NCI-H1417 (cell line): ENCODE measurements at places on chromosomes 7 and 10.

DNA sequence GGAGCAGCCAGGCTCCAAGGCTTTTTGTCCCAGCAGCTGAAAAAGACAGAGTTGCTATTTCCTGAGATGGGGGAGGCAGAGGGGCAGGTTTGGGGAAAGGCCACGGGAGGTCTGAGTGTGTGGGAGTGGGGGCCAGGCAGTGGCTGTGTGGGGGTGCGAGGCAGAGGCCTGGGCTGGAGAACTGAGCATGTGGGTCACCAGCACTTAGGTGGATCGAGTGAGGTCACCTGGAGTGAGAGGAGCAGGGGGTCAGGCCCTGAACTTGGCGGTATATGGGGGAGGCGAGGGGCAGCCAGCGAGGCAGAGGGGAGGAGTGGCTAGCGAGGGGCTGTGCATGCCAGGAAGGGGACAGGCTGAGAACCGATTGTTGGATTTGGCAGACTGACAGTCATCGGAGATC is 28.4 kb downstream of the IQCE start:
- no peak for DNase-seq

GRCh38 chr10:4162571-4163286 is 377.7 kb upstream of the KLF6 start:
- no peak for DNase-seq

DNA sequence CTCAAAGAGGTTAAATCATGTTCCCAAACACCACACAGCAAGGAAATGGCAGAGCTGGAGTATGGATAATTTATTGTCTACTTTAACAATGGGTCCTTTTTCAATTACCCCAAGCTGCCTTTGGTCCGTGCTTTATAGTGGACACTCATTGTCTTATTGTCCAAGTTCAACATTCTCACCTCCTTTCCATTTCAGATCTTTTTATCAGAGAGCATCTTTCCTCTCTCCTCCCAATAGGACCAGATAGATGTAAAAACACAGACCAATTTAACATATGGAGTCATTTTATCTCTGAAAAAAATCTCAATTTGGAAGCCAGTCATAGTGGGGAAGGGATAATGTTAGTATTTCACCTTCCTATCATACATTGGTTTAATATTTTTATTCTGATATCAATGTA is 83.5 kb upstream of the WAC start:
- DNase-seq, result no peak

DNA sequence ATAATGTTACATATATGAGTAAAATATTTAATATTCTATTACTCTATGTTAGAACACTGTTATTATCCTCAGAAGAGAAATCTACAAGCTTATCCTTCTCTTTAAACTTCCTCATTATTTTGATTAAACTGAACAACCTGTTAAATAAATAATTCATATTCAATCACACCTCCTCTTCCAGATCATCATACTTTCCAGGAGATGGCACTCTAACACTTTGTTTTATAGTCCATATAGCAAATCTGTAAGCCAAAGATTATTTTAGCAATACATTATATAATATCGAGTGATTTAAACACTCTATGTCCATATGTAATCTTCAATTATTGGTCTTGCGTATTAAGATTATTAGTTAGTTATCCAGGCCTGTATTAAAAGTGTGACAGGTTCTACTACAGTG is 694.1 kb downstream of the ANKRD7 start:
- peak; percentile 31 for DNase-seq

GRCh38 chr7:132116369-132116768 is 459.9 kb downstream of the PLXNA4 start:
- DNase-seq, result no peak

DNA sequence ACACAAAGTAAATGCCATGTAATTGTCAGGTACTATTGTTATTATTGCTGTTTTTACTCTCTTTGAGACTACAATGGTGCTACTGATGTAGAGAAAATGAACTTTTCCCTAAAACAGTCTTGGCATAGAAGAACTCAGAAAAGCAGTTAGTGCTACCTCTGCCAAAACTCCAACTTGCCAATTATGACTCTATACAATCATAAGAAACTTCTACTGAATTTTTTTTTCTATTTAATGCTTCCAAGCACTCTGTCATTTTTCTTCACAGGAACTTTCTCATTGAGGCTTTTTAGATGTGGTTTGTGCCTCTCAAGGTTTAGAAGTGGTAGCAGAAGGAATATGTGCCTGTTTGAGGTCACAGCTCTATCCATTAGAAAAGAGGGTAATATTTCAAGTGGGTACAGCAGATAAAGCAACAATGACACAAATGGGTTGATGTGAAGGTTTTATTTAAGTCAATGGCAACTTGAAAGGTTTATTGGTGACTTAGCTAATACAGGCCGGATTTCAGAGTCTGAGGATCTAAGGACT is 64.0 kb upstream of the FERD3L start:
- no peak for DNase-seq

- no peak for DNase-seq
These were observed 2.1 kb upstream of the CFAP46 start for GRCh38 chr10:132944510-132944909.

GRCh38 chr7:84669177-84669732 is 474.7 kb upstream of the SEMA3A start:
- DNase-seq, result no peak

DNA sequence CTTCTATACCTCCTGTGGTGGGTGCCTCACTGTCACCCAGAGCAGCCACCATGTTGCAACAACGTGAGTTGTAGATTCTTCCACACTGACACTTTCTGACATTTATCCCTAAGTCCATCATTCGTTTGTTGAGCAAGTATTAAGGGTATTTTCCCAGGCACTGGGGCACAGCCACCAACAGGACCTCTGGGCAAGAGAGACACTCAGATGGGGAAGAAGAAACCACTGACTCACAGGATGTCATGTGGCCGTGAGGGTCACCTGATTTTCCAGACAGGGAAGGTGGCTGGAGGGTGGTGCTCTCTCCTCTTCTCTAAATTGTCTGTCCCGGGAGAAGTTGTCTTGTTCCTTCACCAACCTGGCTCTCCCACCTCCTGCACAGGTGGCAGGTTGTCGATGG is 51.7 kb upstream of the PPIF start:
- DNase-seq, result no peak

- DNase-seq, result peak; percentile 77
These were observed 2.1 kb downstream of the VIM start for GRCh38 chr10:17229967-17230682.

DNA sequence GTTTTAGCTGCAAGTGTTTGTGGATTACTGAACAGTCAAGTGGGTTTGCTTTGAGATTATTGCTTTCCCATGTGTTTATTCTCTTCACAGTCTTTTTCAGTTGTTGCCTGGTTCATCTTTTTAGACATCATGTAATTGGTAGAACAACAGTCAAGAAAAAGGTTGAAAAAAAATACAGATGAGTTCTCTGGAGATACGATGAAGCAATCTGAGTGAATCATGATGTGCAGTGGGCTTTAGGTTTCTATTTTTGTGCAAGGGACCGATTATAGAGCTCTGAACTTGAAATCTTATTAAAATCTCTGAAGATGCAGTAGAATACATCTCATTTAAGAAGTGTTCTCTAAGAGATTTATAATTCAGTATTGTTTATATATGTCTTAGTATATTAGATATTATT is 145.7 kb downstream of the SDK1 start:
- DNase-seq, result no peak

DNA sequence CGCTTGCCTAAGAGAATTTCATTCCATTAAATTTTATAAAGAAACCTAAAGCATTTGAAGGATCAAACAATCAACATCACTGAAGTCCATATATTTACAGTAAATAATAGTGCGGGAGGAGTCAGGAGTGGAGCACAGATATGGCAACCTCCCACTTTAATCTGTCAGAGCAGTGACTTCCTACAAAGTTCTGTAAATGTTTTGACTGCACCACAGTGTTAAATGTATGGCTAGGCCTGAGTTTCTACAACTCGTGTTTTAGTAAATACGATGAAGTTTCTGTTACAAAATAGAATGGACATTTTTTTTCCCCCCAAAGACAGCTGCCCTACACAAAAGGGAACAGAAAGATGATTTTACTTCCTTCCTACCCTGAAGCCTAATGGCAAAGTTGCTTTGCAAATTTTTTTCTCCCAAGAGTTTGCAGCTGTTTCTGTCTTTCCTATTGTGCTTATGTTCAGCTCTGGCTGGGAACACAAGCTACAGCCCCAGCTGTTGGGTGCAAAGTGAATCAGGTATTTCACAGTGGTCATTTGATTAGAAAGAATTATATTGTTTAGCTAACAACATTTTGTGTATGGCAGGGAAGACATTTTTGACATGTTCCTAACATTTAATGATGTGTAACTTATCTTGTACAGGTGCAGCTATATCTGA is 62.1 kb downstream of the MET start:
- DNase-seq, result no peak

- no peak for DNase-seq
These were observed 255.4 kb upstream of the PITRM1 start for GRCh38 chr10:3427950-3428354.

DNA sequence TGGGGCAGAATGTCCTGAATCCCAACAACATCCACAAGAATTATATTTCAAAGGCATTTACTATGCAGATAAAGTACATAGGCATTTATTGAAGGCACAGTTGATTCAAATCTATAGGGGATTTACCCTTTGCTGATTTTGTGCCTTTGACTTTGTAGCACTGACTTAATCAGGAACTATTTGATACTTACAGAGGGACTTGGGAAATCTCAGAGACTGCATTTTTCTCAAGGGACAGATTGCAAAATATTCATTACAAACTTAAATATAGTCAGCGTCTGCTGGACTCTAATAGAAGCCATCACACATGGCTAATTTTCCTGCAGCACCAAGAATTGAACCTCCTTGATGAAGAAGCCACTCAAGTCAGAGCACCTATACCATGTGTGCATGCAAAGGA is 44.9 kb downstream of the FAS start:
- DNase-seq, result no peak

GRCh38 chr7:139043823-139044812 is 8.3 kb upstream of the ZC3HAV1L start:
- DNase-seq, result no peak

DNA sequence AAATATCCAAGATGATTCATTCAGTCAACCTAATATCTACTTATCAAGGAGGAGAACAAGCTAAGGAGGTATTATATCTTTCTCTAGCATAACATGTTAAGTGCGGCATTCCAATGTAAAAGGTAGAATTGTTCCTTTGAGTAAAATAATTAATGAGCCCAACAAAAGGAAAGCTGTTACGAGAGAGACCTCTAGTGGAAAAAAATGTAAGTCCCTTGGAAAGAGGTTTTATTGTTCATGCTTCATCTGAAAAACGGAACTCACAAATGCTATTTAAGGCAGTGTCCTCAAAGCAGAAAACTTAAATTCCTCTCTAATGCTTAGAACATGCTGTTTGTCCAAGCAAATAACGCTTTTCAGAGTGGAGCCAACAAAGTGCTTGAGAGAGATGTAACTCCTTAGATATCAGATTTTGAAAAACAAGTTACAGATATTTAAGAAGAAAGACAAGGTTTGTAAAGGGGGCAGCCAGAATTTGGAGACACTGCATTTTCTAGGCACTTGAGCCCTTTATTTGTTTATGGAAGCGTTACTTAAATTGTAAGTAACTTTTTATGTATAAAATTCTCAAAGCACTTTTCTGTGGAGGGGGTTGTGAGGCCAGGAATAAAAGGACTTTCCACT is 119.9 kb downstream of the TFEC start:
- peak; percentile 88 for DNase-seq

- no peak for DNase-seq
These were observed at the start of gene TACR2 for GRCh38 chr10:69416695-69417094. TACR2 (minus strand) TSS chr10:69416918; CDS start chr10:69416323, 595 bp downstream.

DNA sequence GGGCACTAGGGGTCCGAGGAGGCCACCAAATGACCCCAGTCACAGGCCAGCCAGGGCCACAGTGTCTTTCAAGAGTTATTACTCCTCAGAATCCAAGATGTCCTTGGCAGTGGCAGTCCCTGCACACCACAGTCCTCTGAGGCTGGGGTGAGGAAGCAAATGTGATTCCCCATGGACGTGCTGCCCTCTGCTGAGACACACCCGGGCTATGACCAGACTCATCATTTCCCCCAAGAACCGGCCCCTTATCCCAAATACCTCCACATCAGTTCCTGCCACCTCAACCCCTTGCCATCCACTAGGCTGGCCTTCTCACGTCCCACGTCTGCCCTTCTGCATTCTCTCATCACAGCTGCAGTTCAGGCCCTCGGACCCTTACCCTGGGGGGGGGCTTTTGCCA is 5.0 kb downstream of the PRKAG2 start:
- DNase-seq, result no peak

- DNase-seq, result peak; percentile 17
These were observed 4.9 kb upstream of the KAT6B start for GRCh38 chr10:74821501-74821900.

DNA sequence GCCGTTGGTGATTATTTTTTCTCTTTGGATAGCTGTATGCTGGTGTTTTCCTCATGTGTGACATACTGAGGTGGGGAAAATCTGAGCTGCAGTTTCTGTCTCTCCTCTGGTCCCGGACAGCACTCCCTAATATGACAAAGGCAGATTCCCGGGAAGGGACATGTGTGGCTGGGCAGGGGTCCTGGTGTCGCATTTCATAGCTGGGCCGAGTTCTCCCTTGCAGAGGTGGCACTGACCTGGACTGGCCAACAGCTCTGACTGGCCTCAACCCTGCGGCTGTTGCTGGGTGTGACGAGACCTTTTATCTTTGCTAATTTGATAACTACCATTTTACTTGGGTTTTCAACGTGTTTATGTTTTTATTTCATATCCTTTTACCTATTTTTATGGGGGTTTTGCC is 248.6 kb upstream of the TCERG1L start:
- no peak for DNase-seq

- DNase-seq, result no peak
These were observed 21.6 kb upstream of the COL13A1 start for GRCh38 chr10:69780077-69780476.

DNA sequence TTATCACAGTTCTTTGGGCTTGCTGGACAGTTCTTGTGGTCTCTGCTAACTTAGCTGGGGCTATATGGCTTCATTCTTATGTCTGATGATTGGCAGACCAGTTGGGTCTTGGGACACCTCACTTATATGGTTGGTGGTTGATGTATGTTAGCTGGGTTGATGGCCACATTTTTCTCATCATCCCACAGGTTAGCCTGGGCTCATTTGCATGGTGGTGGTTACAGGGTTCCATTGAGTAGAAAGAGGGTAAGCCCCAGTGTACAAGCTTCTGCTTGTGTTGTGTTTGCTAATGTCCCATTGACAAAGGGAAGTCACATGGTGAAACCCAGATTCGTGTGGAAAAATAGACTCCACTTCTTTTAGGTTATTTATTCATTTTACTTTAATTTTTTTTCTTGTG is 40.6 kb downstream of the TMEM60 start:
- no peak for DNase-seq

DNA sequence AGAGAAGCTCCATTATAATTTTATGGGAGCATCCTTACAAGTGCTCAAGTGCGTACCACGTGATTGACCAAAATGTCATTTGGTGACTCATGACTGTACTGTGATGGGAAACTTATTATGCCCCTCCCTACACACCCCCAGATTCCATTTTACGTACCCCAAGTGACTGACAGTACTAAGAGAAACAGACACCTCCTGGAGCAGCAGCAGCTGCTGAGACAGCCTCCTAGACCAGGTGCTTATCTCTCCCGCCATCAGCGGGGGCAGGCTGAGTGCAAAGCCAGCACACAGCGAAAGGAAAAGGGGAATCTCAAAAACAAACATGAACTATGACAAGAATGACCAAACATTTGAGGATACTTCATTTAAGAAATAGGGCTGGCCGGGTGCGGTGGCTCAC is 4.2 kb upstream of the ADAM12 start:
- DNase-seq, result no peak

GRCh38 chr10:44674536-44675386 is 236.4 kb upstream of the TMEM72 start:
- no peak for DNase-seq

- peak; percentile 92 for DNase-seq
These were observed 505 bp downstream of the HNRNPA2B1 start for GRCh38 chr7:26200038-26200443.

- DNase-seq, result no peak
These were observed 1.5 kb downstream of the ARHGAP21 start for GRCh38 chr10:24722131-24722675.
